Kasumi-1 (cell line): ENCODE measurements at places on chromosomes 4 and X.

DNA sequence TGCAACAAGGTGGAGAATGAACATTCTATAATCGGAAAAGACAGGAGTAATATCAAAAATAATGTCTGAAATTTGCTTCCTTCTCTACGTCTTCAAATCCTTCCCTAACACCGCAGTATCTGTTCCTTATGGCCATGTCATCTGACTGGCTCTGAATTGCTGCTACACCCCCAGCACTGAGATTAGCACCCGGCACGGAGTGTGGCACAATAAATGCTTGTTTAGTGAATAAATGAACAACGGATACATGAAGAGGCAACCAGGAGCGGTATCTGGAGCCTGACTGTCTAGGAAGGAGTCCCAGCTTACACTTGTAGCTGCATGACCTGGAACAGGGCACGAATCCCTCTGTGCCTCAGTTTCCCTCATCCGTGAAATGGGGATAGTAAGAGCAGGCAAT lies 164.3 kb downstream of the AFAP1 start:
- DNase-seq = no peak

DNA sequence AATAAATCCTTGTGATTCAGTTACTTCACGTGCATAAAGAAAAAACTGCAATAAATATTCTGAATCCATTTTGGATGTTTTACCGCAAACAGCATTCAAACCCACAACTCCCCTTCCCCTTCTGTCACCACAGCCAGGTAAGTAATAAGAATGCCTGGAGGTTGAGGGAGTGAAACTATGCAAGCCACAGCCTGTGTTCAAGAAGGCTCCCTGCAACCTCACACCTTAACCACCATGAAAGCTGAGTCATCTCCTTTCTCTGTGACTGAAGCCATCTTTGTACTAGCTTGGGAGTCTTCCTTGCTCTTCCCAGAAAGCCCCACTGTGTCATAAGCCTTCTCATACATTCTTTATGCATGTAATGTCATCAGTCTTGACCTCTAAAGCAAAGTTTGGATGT lies 297.0 kb upstream of the PUDP start:
- DNase-seq = no peak

DNA sequence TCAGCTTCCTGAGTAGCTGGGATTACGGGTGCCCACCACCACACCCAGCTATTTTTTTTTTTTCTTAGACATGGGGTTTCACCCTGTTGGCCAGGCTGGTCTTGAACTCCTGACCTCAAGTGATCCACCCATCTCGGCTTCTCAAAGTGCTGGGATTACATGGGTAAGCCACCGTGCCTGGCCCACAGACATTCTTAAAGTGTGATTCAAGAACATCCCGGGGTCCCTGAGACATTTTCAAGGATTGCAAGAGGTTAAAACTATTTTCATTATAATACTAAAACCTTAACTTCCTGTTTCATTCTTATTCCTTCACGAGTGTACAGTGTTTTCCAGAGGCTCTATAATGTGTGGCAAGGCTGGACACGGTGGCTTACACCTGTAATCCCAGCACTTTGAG lies 318.7 kb downstream of the CAMK2D start:
- DNase-seq = no peak

DNA sequence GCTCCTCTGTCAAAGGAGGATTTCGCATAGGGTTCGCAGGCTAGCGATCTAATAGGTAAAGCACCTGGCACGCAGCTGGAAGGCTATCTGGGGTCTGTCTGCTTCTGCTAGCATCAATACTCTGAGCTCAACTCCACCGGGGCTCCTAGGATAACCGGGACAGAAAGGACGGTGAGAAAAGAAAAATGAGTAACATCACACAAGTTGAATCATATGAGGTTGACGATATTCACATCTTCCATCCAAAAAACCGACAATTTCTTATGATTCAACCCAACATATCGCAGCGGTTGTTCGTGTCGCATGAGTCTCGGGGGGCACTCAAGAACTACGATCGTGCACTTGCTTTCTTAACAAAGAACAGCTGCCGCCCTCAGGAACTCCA lies 1.8 kb downstream of the PROM1 start:
- DNase-seq = peak; percentile 21

DNA sequence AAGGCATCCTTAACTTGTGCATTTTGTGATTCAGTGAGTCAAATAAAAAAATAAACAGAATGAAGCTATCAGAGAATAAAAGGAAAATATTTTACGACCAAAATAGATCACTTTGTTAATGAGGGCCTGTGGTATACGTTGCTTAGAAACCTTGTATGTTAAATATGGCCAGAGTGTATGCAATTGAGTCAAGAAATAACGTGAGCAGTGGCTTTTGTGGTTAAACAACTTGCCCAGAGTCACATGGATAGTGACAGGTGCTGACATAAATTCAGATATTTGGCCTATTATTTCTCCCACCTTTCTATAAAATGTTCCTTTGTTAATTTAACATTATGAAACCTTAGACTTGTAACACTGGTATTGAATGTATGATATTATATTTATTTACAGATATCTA lies 393.4 kb downstream of the PABPC4L start:
- DNase-seq = no peak

GRCh38 chr4:23887989-23888388 lies 1.9 kb downstream of the PPARGC1A start:
- DNase-seq = no peak

DNA sequence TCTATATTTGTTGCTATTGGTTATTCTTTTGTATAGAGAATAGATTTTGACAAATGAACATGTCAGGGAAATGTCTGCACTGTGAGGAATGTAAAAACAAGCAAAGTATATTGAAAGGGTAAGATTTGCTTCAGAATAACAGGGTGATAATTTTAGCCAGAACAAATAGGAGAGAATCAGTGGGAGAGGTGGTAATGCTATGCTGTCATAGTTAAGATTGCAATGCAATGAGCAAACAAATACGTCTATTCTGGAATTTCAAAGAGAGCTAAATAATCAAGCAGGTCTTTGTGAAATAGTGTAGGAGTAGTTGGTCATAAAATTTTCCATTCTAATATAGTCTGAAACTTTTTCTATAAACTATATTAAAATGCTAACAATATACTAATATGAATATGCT lies 1478.4 kb downstream of the TECRL start:
- no peak for DNase-seq

DNA sequence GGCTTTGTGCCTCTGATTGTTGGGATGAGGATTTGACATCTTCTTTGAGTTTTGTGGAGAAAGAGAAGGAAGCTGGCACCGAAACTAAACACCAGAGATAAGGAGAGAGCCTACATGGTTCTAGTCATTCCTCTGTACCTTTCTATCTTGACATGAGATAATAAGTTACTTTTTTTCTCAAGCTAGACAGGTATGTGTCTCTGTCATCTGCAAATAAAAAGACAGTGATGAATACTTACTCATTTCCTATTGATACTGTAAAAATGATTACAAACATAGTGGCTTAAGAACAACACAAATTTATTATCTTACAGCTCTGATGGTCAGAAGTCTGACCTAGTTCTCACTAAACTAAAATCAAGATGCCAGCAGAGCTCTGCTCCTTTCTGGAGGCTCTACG lies 1391.2 kb downstream of the STIM2 start:
- no peak for DNase-seq

DNA sequence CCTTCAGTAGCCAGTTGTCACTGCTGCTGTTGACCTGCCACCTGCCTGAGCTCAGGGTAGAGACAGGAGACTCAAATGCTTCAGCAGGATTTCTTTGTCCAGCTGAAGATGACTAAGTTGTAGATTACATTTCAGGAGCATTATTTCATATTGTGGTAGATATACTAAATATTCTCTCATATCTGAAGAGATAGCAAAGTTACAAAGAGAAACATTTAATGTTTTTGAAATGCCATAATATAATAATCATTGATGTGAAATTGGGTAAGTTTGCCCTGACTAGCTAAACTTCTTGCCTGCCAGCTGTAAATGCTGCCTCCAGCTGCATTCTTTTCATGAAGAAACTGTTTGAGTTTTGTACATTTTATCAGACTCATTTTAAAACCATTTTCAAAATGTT lies 247.6 kb upstream of the CNKSR2 start:
- DNase-seq = no peak

DNA sequence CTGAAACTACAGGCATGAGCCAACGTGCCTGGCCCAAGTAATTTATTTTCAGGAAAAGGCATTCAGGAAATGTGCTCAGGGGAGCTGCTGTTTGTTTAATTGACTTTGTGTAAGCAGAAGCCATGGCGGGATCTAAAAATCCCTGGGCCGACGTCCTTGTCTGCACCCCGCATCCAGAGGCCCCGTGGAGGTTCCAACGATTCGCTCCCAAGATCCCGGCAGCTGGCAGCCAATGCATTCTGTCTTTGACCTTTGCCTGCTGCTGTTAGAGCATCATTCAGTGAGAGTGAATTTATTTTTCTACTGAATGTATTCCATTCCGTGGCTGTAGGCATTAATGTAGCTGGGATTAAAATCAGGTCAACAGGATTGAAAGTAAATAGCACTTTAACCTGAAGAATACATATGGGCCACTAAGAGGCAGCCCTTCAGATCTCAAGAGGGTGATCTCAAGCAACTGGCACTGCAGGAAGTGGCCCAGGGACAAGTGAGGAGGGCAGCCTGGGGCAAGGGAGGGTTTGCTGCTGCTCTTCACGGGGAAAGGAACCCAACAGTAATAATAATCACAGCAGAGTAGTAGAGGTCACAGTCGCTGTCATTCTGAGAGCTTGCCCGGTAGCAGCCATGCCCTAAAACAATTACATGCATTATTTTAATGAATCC lies 75.2 kb downstream of the PSAPL1 start:
- no peak for DNase-seq

GRCh38 chr4:81491943-81492342 lies 20.2 kb upstream of the RASGEF1B start:
- peak; percentile 92 for DNase-seq

GRCh38 chrX:46792810-46793188 lies 33.9 kb upstream of the SLC9A7 start:
- no peak for DNase-seq

- DNase-seq = no peak
Observed at GRCh38 chr4:52431410-52431809, 227.7 kb downstream of the USP46 start.

DNA sequence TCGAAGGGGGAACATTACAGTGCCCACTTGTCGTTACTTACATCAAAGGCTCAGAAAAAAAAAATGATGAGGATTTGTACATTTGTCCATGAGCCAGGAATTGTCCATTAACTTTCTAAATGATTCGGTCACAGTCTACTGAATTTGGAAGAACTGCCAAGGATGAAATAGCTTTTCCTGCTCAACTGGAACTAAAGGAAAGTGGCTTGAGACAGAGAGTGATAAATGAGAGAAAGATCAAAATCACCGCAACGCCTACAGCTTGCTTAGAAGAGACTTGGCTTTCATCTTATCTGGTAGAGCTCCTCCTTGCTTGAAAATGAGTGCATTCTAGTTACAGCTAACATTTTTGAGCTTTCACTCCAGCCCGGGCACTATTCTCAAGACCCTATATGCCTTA lies 55.5 kb upstream of the ADGRG2 start:
- no peak for DNase-seq

DNA sequence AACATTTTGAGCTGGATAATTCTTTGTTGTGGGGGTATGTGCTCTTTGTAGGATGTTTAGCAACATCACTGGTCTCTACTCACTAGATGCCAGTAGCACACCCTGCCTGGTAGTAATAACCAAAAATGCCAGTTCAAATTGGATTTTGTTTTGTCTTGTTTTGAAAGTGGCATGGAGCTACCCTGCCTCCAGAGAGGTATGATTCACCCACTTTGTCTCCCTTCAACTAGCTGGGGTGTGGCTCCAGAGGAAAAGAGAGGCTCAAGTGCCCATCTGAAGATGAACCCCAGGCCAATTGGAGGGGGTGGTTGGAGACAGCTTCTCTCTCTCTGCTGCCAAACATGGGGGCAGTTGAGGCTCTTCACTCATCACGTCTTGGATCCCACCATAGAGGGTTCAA lies 34.5 kb downstream of the NIPAL1 start:
- no peak for DNase-seq

DNA sequence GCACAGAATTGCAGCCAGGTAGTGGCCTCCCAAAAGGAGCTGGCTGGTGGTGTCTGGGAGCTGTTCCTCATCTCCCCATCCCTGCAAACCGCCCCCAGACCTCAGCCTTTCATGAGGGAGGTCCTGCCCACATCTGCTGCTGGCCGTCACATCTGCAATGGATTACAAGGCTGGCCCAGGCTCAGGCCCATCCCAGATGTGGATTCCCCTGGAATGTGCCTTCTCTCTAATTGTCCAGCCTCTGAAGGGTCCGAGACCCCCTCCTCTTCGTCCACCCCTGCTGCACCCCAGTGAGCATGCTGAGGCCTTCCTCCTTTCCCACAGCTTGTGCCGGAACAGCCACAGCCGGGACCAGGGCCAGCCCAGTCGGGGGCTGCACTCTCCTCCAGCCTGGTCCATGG lies 115.0 kb upstream of the NALF2 start:
- no peak for DNase-seq

GRCh38 chr4:108988464-108989195 lies 225.8 kb upstream of the ETNPPL start:
- DNase-seq = no peak

DNA sequence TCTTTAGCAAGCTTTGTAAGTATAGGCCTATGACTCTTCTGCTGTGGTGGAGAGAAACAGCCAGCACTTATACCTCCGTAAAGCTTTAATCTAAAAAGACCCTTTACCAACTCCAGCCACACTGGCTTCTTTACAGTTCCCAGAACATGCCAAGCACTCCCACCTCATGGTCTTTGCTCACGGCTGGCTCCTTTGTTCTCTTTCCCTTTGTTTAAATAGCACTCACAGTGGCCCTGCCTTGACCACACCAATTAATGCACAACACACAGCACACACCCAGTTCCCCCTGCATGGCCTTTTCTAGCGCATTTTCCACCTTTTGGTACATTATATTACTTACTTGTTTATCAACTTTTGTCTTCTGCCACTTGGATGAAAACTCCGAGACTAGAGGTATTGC lies 18.9 kb downstream of the PPID start:
- DNase-seq = no peak

- peak; percentile 29 for DNase-seq
Observed at GRCh38 chrX:153460826-153461225, 9.6 kb downstream of the HAUS7 start.

- DNase-seq = no peak
Observed at GRCh38 chr4:36290641-36291040, 9.2 kb downstream of the DTHD1 start.

DNA sequence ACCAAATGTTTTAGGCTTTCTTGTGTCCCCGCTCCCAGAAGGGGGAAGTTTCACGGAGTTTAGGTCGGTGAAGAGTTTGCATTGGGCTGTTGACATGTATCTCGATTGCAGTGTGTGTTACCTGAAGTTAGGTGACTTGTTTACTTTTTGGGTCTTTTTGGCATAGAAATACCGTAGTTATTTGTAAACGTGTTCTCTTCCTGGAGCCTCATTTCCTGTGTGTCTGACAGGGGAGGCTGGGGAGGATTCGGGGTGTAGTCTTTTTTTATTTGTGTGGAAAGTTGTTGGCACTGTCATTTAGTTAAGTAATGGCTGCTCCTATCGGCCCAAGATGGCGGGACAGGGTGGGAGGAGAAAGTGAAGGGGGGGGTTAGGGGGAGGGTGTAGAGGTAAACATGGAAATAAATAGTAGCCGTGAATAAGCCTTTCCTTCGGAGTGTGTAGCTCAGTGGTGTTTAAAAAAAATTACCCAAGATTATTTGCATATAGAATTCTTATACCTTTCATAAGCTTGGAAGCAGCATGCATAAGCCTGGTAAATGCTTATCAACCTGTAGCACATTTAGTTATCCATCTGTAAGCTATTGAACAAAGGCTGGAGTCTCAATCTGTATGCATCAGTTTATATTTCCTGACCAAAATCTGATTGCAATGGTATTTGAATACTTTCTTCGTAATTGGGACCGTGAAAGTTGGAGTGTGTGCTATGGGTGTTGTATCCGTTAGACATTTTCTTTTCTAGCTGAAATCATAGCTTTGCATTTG lies 1.6 kb downstream of the KDM6A start:
- peak; percentile 8 for DNase-seq

- no peak for DNase-seq
Observed at GRCh38 chr4:62320612-62321011, 1120.5 kb downstream of the ADGRL3 start.
